ENCODE measurements at places on chromosomes 6 and 20. TPM values are rescaled to one million over a fixed set of nuclear protein-coding genes. Genes with fewer than 3 reads are reported as not detected.

DNA sequence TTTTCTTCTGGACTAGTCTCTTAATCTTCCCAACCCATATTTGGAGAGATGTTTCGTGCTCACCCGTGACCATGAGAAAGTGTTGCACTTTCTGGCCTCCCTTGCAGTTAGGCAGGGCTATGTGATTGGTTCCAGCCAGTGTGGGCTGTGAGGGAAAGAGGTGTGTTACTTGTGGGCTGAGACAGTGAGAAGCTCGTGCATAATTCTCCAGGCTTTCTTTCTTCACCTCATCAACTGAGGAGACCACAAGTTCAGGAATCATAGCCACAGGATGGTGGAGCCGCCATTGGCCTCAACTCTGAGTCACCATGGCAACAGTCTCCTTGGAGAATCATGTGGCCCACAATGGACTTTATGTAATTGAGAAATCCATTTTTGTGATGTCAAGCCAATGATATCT lies 57.5 kb upstream of the FUCA2 start:
- H3K4me3 ChIP-seq, result no peak overlapping the region
- H3K4me1 ChIP-seq, result no peaks in the 10 kb centered on the region
- no peak overlapping the region for H3K27ac ChIP-seq

DNA sequence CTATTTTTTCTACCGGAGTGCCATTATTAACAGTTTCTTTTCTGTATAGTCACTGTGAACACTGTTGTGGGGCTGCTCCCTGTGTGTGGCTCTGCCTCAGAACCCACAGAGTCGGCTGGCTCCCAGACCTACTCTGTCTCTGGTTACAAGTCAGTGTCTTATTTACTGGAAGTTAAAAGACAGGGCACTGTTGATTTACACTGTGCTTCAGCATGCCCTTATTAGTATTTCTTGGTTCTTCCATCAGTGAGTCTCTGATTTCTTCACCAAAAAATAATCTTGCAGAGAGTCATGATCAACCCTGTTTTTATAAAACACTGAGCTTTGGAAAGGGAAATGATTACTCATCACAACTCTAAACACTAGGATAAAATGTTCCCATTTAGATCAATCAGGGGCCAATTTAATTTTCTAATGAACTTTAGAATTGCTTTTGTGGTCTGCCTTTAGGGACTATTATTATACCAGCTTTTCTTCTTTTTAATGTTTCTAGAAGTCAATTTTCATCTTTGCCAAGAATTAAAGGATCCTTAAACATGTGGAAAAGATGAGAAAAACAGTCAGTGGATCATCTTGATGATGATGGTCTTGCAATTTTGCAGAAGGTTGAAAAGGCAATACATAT lies 92.6 kb downstream of the UTRN start:
- no peak overlapping the region for H3K4me3 ChIP-seq
- DNase-seq, result peak; percentile 56
- H3K27ac ChIP-seq, result no peak overlapping the region
- peaks cover 2% of the 10 kb centered on the region for H3K4me1 ChIP-seq
- H3K27me3 ChIP-seq, result no peaks in the 10 kb centered on the region
- no peaks in the 10 kb centered on the region for H3K36me3 ChIP-seq

DNA sequence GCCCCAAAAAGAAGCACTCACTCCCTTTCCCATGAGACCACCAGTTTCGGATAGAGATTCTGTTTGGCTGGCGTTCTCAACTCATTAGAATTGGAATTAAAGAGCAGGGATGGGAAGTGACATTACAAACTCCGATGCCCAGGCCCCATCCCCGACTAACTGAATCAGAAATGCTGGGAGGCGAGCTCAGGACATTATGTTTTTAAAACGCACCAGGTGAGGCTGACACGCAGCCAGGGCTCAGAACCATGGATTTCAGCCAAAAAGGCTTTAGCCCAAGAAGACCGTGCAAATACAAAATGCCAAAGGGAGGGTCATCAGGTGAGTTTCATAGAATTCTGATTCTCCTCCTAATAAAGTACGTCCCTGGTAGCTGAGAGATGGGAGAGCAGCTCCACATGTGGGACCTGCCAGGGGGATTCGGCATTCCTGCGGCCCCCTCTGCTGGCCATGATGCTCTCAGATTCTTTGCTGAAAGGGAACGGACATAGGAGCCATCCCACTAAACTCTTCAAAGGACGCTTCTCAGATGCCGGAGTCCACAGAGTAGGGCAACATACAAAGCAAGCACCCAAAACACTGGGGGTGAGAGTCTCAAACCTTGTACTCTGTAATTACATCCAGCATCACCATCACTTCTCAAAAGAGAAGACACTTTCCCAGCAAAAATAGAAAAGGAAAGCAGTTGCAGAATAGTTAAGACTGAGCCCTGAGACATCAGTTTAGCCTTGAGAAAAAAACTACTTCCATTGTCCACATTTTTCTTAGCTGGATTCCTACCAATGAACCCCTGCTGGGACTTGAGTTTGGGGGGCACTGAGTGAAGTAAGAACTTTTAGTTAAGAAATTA lies 205.2 kb downstream of the BMP7 start:
- peaks cover 16% of the 10 kb centered on the region for H3K27me3 ChIP-seq
- no peaks in the 10 kb centered on the region for H3K36me3 ChIP-seq
- no peaks in the 10 kb centered on the region for H3K4me1 ChIP-seq
- H3K27ac ChIP-seq, result no peak overlapping the region
- H3K4me3 ChIP-seq, result no peak overlapping the region

GRCh38 chr6:43969158-43969981 lies 157.9 kb downstream of the MRPL14 start:
- no peaks in the 10 kb centered on the region for H3K36me3 ChIP-seq
- H3K27ac ChIP-seq, result no peak overlapping the region
- H3K27me3 ChIP-seq, result no peaks in the 10 kb centered on the region
- peaks cover 22% of the 10 kb centered on the region for H3K4me1 ChIP-seq
- no peak overlapping the region for H3K4me3 ChIP-seq
- no peak for DNase-seq

GRCh38 chr6:22970004-22970403 lies 400.6 kb downstream of the HDGFL1 start:
- H3K36me3 ChIP-seq, result no peaks in the 10 kb centered on the region
- no peaks in the 10 kb centered on the region for H3K4me1 ChIP-seq
- no peak overlapping the region for H3K27ac ChIP-seq
- H3K27me3 ChIP-seq, result no peaks in the 10 kb centered on the region
- DNase-seq, result no peak
- H3K4me3 ChIP-seq, result no peak overlapping the region

- no peaks in the 10 kb centered on the region for H3K36me3 ChIP-seq
- peaks cover 3% of the 10 kb centered on the region for H3K27me3 ChIP-seq
- H3K4me1 ChIP-seq, result no peaks in the 10 kb centered on the region
- peak; percentile 93 for DNase-seq
These were observed 171.6 kb upstream of the FBXL4 start for GRCh38 chr6:99119109-99120031.

GRCh38 chr6:40176152-40176551 lies 241.9 kb upstream of the MOCS1 start:
- peak; percentile 49 for DNase-seq
- no peaks in the 10 kb centered on the region for H3K4me1 ChIP-seq
- no peaks in the 10 kb centered on the region for H3K36me3 ChIP-seq
- no peak overlapping the region for H3K4me3 ChIP-seq
- no peaks in the 10 kb centered on the region for H3K27me3 ChIP-seq
- H3K27ac ChIP-seq, result no peak overlapping the region

- DNase-seq, result no peak
- H3K4me1 ChIP-seq, result no peaks in the 10 kb centered on the region
- no peak overlapping the region for H3K27ac ChIP-seq
- H3K36me3 ChIP-seq, result no peaks in the 10 kb centered on the region
- H3K4me3 ChIP-seq, result no peak overlapping the region
These were observed 17.8 kb downstream of the NCOA7 start for GRCh38 chr6:125808591-125808990.

- no peaks in the 10 kb centered on the region for H3K4me1 ChIP-seq
- H3K27ac ChIP-seq, result no peak overlapping the region
- no peaks in the 10 kb centered on the region for H3K27me3 ChIP-seq
- no peak overlapping the region for H3K4me3 ChIP-seq
- no peaks in the 10 kb centered on the region for H3K36me3 ChIP-seq
- no peak for DNase-seq
These were observed 5.5 kb downstream of the CST9L start for GRCh38 chr20:23562721-23563342.

GRCh38 chr20:62898970-62899632 lies 27.2 kb downstream of the DIDO1 start:
- peaks cover 50% of the 10 kb centered on the region for H3K36me3 ChIP-seq
- peaks cover 24% of the 10 kb centered on the region for H3K4me1 ChIP-seq
- H3K27me3 ChIP-seq, result no peaks in the 10 kb centered on the region
- DNase-seq, result no peak
- no peak overlapping the region for H3K4me3 ChIP-seq
- no peak overlapping the region for H3K27ac ChIP-seq

DNA sequence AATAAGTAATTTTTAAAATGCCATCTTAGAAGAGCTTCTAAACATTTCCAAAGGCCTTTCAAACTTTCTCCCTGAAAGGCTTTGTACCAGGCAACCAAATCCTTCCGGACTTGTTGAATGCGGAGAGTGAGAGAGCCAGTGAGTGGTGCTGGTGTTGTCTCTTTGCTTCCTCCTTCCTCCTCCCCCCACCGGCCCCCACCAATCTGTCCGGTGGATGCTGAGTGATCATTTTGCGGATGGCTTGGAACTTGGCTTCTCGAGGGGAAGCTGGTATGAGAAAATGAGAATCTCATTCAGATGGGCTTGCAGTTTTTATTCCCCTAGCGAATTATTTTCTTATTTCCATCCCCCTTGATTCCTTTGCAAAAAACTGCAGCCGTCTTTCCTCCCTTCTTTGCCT lies 97.3 kb downstream of the ANKRD60 start:
- peaks cover 6% of the 10 kb centered on the region for H3K27me3 ChIP-seq
- H3K27ac ChIP-seq, result peak overlapping the region; percentile 77
- no peaks in the 10 kb centered on the region for H3K36me3 ChIP-seq
- no peak overlapping the region for H3K4me3 ChIP-seq
- DNase-seq, result no peak

DNA sequence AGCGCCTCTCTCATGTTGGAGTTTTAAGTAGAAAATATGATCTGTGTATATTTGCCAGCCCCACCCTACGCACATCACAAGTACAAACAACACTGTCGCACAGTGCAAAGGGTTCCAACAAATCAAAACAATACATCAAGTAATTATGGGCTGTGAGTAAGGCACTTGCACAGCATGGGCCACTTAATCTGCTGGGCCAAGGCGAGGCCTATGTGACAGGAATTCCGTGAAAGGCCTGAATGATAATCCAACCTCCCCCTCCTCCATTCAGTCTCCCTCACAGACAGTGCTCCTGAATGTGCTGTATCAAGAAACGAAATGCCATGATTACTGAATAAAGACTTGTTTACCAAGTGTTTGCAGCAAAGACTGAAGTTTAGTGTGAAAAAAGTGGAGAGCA lies 130.1 kb upstream of the SLC2A12 start:
- no peak overlapping the region for H3K4me3 ChIP-seq
- no peaks in the 10 kb centered on the region for H3K27me3 ChIP-seq
- H3K36me3 ChIP-seq, result no peaks in the 10 kb centered on the region
- no peak for DNase-seq

GRCh38 chr6:6131492-6132109 lies 124.9 kb upstream of the NRN1 start:
- no peaks in the 10 kb centered on the region for H3K4me1 ChIP-seq
- DNase-seq, result no peak
- no peak overlapping the region for H3K4me3 ChIP-seq
- no peak overlapping the region for H3K27ac ChIP-seq
- no peaks in the 10 kb centered on the region for H3K36me3 ChIP-seq

GRCh38 chr6:105321207-105321606 lies 81.7 kb downstream of the PREP start:
- H3K4me3 ChIP-seq, result no peak overlapping the region
- no peak overlapping the region for H3K27ac ChIP-seq
- H3K36me3 ChIP-seq, result no peaks in the 10 kb centered on the region
- no peaks in the 10 kb centered on the region for H3K27me3 ChIP-seq
- H3K4me1 ChIP-seq, result no peaks in the 10 kb centered on the region

DNA sequence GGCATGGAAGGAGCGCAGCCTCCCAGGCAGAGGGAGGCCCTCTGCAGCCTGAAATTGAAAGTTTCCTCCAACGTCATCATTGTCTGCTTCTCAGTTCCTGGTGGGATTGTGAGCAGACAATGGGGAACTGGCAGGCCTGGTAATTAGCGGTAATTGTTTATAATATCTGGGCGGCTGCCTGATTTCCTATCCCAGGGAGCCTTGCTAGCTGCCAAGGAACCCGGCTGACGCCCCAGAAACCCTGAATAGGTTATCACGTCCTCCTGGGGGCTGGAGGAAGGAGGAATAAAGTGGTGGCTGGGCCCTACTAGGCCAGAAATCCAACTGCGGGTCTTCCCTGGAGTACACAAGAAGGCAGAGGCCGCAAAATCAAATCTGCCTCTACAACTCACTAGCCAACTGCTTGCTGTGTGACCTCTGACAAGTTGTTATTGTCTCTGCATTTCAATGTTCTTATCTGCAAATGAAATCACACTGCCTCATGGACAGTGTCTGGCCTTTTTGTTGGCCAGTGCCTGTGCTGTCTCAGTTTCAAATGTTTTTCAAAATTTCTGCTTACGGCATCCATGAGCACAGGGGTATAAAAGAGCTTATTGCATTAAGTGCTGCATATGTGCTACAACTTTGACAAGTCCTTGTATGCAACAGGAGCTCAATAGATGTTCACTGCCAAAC lies 16.9 kb downstream of the KCNK15 start:
- H3K27me3 ChIP-seq, result no peaks in the 10 kb centered on the region
- H3K36me3 ChIP-seq, result peaks cover 8% of the 10 kb centered on the region
- no peak overlapping the region for H3K4me3 ChIP-seq

DNA sequence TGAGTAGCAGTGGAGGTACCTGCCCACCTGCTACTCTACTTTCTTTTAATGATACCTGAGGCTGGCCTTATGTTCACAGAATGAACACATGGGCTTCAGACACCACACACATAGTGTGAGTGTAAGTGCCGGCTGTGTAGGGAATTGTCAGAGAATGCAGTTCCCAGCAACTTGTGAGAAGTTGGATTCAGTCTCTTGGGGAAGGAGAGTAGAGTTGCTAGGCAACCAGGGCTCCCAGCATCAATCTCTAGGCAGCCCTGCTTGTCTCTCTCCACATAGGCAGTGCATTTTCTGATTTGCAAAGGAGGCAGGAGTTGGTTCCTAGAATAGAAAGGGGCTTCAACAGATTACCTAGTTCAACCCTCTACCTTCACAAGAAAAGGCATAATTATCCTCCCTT lies 74.1 kb downstream of the BFSP1 start:
- no peak overlapping the region for H3K4me3 ChIP-seq
- H3K36me3 ChIP-seq, result peaks cover 6% of the 10 kb centered on the region
- peaks cover 4% of the 10 kb centered on the region for H3K4me1 ChIP-seq
- H3K27ac ChIP-seq, result no peak overlapping the region
- peak; percentile 35 for DNase-seq
- no peaks in the 10 kb centered on the region for H3K27me3 ChIP-seq

The TMEM151B gene
- total RNA-seq, result 9.3 TPM

The CST4 gene
- not detected for total RNA-seq

The NKX2-4 gene
- not detected for total RNA-seq

The ARFGEF3 gene
- total RNA-seq, result 9.8 TPM

The KCNK16 gene
- total RNA-seq, result not detected

The RBM12 gene
- total RNA-seq, result 66.8 TPM

The PPP1R3G gene
- 2.2 TPM for total RNA-seq

The SIRPB2 gene
- total RNA-seq, result 1.8 TPM

The CTSA gene
- 29.4 TPM for total RNA-seq

The MEI4 gene
- 1.6 TPM for total RNA-seq
